ENCODE measurements at places on chromosomes 7 and 10.

- no peak for DNase-seq
Measured at GRCh38 chr10:83991986-83992753, 147.1 kb upstream of the GHITM start.

DNA sequence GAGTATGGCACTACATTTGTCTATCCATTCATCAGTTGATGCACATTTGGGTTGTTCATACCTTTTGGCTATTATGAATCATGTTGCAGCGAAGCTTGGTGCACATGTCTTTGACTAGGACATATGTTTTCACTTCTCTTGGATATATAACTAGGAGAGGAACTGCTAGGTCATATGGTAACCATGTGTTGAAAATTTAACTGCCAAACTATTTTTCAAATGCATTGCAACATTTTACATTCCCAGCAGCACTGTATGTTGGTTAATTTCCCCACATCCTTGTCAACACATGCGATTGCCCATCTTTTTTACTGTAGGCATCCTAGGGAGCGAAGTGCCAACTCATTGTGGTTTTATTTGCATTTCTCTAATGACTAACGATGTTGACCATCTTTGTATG lies 183.4 kb downstream of the PRKCQ start:
- DNase-seq: no peak

DNA sequence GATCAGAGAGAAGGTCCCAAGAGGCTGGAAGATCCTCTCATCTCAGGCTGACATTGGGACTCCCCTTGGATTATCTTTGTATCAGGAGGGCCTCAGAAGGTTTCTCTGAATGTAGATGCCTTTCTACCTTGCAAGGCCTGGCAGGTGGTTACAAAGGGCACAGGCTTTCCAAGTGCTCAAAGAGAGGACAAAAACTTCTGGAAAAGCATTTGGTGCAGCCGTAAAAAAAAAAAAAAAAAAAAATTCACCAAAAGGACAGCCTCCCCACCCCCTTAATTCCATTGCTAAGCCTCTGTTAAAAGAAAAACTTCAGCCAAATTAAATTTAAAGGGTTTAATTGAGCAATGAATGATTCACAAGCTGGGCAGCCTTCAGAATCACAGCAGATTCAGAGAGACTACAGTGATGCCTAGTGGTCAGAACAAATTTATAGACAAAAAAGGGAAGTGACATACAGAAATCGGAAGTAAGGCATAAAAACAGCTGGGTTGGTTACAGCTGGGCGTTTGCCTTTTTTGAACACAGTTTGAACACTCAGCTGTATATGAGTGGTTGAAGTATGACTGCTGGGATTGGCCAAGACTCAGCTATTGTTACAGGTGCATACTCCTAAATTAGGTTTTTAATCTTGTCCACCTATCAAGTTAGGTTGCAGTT lies 42.5 kb upstream of the LRGUK start:
- no peak for DNase-seq

DNA sequence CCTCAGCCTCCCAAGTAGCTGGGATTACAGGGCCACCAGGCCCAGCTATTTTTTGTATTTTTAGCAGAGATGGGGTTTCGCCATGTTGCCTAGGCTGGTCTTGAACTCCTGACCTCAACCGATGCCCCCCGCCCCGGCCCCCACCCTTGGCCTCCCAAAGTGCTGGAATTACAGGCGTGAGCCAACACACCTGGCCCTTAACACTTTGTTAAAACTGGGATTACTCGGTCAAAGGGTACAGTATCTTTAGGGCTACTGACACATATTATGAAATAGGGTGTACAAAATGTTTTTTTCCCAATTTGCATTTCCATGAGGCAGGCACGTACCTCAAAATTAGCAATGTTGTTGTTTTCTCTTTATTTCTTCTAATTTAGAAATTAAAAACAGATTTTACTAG lies 11.5 kb downstream of the NUDT5 start:
- no peak for DNase-seq

GRCh38 chr10:77223526-77224460 lies 413.8 kb downstream of the KCNMA1 start:
- no peak for DNase-seq

DNA sequence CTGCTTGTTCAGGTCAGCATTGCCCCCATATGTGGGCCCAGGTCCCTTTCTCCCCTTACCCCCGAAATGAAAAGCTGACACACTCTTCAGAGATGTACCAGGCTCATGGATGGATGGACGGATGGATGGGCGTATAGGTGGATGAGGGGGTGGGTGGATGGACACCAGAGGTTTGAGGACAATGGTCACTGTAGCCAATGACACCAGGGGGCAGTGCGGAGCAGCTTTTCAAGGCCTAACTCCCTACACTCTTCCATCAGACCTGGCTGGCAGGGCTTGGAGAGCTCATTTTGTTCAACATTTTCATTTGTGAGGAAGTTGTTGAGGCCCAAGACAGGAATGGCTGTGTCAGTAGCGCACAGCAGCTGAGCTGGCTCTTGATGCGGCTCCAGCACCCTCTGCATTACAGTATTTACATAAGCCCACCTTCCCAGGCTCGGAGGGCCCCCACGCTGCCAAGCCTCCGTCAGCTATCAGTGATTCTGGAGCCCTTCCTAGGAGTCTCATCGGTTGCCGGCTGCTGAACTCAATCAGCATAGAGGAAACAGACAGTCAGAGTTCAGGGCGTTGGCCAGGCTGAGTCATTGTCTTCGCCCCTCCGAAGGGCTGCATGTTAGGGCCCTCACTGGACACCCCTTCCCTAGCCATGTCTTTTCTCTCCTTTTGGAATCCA lies 11.6 kb upstream of the FFAR4 start:
- DNase-seq: no peak

DNA sequence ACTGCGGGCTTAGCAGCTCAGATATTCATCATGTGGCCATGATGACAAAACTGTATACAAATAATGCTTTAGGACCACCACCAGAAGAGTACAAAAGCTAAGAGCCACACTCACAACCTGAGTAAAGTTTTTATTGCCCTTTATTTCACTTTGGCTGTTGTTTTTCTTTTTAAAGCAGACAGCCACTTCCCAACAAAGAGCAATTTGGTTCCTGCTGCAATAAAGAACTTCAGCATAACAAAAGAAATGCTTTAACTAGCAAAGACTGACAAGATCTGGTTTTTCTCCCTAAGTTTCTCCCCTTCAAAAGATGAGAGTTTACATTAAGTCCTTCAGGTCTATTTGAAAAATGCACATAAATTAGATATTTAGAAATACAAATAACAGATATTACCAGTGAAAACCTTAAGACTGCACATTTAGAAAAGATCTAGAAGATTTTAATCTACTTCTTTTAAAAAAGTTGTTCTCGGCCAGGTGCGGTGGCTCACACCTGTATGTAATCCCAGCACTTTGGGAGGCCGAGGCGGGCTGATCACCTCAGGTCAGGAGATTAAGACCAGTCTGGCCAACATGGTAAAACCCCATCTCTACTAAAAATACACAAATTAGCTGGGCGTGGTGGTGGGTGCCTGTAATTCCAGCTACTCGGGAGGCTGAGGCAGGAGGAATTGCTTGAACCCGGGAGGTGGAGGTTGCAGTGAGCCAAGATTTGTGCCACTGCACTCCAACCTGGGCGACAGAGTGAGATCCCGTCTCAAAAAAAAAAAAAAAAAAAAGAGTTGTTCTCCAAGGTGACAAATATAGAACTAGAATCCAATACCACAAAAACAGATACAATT lies 59.4 kb downstream of the WAPL start:
- DNase-seq: no peak

- no peak for DNase-seq
Measured at GRCh38 chr7:96827701-96828100, 118.1 kb upstream of the SEM1 start.

DNA sequence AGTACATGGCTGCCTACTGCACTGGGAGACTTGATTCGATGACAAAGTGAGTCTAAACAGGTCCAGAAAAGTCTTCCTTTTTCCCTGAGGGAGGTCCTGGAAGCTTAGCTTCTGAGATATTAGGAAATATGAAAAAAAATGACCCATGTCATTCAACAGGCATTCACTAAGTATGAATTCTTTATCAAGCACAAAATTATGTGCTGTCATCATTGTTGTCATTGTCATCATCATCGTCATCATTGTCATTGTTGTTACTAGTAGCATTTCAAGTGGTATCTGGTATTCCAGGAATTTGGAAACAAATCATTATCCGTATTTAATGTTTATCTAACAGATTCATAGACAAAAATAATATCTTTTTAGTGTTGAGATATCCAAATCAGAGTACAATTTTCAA lies 49.7 kb upstream of the HECTD2 start:
- no peak for DNase-seq

DNA sequence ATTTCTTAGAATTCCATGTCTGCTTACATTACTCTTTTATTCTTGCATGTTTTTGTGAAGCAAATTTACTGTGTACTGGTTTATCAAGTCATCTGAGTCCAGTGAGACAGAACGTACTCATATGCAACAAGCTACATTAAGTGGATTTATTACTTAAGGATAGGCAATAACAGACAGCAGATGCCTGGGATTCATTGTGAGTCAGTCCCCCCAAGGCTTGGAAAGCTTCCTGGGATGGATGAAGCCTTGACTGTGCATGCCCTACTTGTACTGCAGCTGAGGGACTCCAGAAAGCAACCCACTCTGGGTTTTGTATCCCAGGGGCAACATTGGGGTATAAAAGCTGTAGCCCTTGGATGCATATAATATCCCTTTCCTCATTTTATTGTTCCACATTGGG lies 113.4 kb upstream of the RAB18 start:
- no peak for DNase-seq

GRCh38 chr10:34524369-34525091 lies 290.6 kb downstream of the PARD3 start:
- DNase-seq: no peak

DNA sequence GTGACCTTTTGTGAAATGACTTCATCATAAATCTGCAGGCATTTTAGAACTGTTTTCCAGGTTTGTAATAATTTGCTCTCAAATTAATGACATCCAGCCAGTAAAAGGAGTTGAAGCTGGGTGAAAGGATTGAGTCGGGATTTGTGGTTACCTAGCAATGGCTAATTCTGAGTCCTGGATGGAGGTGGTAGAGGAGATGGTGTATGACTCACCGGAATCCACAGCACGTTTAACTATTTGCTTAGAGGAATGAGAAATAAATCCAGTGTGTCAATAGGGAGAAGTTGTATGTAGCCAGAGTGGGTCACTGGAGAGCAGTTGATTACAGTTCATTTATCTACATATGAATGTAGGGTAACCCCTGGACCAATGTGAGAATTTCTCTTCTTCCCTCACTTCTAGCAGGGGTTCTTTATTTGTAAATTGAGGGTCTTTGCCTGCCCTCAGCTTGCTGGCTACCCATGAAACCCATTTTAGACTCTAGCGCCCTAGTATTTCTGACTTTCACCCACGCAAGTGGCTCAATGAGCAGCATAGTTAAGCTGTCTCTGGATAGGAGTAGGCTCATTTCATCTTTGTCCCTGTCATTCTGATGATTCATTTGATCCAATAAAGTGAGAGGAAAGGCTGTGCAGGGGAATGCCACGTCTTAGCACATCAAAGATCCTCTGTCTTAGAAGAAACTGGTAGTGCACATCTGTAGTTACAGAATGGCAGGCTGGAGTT lies 547.8 kb downstream of the SORCS3 start:
- DNase-seq: no peak

- DNase-seq: no peak
Measured at GRCh38 chr10:79150444-79150754, 81.6 kb downstream of the ZMIZ1 start.

GRCh38 chr7:98483276-98483963 lies 82.5 kb upstream of the BAIAP2L1 start:
- DNase-seq: no peak

GRCh38 chr10:132783165-132783939 lies 2.6 kb downstream of the NKX6-2 start:
- DNase-seq: no peak

GRCh38 chr10:92719991-92720830 lies 30.5 kb downstream of the HHEX start:
- DNase-seq: peak; percentile 70

- DNase-seq: no peak
Measured at GRCh38 chr10:73053275-73053674, 43.4 kb downstream of the P4HA1 start.

- no peak for DNase-seq
Measured at GRCh38 chr7:101201695-101202602, 1.1 kb upstream of the MOGAT3 start.

- no peak for DNase-seq
Measured at GRCh38 chr10:48247680-48248079, 26.8 kb downstream of the FRMPD2 start.

DNA sequence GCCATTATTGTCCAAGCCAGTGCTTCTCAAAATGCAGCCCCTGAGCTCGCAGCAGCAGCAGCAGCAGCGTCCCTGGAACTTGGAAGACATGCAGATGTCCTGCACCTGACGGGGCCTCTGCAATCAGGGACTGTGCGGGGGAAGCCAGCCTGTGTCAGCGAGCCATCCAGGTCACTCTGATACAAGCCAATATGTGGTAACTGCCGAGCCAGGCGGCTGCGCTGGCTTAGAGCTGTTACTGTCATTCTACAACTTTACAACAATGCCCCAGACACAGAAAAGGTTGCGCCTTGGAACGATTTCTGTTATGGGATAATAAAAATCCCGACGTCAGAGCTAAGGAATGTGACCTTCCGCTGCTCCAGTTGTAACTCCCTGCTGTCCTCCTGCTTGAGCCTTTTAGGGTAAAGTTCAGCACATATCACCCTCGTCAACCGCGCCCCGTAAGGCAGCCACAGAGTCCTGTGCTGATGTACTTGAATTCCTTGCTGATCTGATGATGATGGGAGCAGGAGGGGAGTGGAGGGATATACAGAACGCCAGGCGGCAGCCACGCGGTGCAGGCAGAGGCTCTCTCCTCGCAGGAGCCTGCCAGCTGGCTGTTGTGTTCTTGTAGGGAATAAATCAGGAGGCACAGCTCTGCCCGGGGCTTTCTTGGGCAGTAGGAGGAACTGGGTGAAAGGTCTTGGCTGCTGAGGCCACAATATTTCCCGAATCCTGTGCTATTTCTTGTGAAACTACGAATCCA lies 20.0 kb upstream of the CRYGN start:
- DNase-seq: no peak

Data from NCI-H187 (cell line).